ENCODE measurements at places on chromosomes 1 and 21.

DNA sequence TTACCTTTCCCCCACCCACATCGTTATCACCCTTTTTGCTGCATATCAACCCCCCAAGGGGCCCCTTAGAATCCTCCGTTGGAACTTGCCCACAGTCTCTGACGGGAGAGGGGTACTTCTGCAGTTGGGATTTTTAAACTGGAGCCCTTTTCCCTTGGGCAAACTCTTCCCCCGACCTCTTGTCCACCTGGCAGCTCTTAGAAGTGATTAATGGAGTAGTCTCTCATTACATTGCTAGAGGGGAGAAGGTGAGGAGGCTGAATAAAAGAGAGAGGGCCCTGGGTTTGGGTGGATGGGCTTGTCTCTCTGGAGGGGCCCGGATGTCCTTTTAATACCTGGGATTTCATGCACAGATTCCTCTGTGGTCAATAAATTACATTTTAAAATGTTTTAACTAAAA is 27.2 kb upstream of the TSPAN2 start:
- no peak for DNase-seq

DNA sequence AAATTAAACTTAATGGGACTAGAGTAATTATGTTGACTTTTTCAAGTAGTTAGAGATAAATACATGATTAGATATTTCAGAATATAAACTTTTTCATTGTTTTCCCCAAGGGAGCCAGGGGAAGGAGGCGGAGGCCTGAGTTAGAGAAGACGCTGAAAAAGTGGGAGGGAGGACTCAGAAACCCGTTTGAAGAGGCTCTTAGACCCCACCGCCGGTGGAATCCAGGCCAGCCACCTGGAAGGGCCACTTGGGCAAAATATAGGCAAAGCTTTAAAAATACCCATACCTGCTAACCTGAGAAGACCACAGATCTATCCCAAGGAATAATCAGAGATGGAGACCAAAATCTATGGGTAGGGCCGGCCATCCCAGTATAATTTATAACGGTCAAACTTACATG is 242.6 kb downstream of the PTPRU start:
- DNase-seq = no peak

DNA sequence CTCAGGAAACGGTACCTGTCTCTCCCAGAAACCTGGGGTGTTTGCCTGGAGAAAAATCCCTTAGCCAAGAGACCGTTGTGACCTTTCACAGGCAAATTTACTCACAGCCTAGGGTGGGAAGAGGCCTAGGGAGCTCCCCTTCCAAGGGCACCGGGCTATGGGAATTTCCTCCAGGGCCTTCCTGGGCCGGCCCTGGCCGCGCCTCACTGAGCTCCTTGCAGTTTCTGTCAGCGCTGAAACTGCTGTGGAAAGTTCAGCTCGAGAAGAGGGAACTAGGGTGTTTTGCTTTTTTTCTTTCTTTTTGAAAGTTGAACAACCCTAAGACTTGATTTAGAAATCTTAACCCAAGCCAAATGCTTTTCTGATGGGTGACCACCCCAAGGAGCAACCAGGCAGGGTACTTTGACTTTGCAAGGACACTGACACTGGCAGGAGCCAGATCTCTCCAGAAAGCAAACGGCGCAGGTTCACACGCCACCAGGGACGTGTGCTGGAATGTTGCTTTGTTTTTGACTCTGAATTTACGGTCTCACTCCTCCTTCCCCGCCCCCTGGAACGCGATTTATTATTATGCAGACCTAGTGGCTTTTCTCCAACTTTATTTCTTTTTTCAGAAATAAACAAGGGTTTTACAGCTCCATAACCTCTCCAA is 229.6 kb upstream of the JUN start:
- no peak for DNase-seq

- no peak for DNase-seq
Measured at GRCh38 chr1:193542690-193543089, 356.3 kb upstream of the B3GALT2 start.

DNA sequence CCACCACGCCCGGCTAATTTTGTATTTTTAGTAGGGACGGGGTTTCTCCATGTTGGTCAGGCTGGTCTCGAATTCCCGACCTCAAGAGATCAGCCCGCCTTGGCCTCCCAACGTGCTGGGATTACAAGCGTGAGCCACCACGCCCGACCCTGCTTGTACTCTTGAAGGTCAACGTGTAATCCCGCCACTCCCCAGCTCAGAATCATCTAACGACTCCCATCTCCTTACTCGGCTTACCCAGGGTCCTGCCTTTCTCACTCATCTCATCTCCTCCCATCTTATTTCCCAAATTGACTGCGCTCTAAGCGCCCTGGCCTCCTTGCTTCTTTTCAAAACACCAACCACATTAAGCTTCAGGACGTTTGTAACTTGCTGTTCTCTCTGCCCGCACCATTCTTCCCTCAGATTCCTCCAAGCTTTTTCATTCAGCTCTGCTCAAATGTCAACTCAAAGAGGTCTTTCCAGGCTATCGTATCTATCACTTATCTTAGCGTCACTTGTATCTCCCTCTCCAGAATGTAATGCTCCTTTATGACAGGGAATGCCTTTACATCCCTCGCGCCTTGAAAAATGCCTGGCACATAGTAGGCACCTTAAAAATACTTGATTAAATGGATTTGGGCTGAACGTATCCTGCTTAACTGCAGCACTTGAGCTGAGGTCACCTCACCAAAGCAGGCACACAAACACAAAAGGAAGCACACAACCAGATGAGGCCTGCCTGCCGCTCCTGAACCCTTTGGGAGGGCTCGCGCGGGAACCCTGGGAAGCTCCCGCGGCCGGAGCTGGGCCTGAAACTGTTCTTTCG is 1.4 kb upstream of the USP1 start:
- DNase-seq = no peak

DNA sequence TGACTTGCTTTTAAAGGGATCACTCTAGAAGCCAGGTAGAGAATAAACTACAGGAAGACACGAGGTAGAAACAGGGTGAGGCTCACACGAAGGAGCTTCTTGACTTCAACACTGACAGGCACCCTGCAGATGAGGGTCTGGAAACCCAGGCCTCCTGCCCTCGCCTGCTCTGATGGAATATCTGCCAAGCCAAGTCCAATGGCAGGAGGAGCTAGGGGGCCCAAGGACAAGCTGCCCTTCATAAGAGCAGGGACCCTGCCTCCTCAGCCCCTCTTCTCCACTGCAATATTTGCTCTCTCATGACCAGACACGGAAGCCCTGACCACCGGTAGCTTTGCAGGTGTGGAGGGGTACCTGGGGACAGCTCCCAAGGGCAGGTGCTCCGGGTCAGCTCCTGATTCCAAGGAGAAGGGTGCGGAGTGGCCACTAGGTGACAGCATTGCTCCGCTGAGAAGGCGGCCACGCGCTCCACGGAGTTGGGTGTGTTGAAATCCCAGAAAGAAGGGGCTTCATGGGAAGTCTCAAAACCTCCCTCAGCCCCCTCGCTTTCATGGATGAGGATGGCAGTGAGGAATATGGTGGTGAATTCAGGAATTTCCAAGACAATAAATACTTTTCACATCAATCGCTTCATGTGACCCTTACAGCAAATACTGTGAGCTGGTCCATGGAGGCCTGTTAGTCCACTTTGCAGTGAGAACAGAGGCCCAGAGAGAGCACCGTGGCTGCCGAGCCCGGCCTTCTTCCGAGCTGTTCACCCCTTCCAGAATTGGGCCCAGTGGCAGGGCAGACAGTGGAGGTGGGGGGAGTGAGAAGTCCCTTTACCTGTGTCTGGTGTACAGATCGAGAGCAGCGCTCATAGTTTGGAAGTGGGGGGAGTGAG is 33.2 kb upstream of the PAX7 start:
- DNase-seq = peak; percentile 38

GRCh38 chr1:5850503-5850902 is 141.7 kb downstream of the NPHP4 start:
- DNase-seq = no peak

DNA sequence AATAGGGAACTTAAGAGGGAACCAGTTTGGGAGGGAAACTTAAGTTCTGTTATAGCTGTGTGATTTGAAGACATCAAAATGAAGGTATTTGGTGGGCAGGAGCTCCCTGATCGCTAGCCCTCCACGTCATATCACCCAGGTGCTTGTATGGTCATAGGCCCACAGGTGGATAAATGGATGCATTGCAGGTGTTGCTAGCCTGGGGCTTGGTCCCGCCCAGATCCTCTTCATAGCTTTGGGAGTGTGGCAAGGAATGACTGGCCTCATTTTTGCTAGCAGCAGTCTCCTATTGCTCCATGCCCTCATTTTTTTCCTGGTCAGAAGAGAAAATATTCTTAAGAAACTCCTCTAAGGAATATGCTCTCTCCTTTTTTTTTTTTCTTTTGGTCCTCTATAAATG is 11.3 kb downstream of the GNPAT start:
- no peak for DNase-seq

- peak; percentile 46 for DNase-seq
Measured at GRCh38 chr1:12518931-12519692, 98.9 kb downstream of the DHRS3 start.

DNA sequence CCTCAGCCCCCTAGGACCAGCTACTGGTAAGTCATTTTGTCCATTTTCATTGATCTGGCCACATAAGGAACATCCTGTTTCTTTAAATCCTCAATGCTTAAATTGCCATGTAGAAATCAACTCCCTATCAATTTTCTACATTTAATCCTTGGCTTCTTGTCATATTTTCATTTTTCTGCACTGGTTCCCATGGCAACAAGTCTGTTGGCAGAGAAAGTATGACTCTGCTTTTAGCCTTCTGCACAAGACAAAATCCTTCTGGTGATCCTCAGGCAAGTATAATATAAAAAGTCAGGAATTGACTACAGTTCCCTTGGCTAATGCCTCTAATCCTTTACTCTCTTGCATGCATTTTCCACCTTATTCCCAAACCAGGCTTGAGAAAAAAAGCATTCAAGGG is 65.0 kb downstream of the LRRC40 start:
- DNase-seq = no peak

DNA sequence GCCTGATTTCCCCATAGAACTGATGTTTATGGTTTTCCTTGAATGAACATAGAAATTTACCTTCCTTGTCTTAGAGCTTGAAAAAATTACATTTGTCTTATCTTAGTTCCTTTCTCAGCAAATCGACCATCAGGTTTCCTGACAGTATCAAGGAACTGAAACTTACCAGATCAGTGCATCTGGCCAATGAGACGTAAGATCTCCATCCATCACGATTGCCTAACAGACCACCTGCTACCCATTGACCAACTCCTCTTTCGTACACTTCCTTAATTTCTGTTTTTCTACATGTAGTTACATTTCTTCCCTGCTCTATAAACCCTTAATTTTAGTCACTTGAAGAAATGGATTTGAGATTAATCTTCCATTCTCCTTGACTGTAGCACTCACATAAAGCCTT is 57.4 kb upstream of the TMPRSS15 start:
- no peak for DNase-seq

DNA sequence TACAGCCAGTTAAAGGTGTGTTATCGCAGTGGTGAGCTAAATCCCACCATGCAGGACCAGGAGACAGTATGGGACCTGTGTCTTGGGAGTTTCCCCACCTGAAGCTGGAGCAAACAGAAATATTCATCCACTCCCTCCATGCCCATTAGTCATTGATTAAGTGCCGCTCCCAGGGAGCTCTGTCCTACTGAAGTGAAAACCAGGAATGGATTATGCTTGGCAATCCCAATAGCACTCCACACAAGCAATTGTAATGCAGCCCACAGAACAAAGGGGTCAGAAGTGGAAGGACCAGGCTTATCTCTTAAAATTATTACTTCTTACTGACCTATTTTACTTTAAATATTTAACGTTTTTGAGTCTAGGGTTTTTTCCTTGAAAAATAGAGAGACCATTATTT is 1005.4 kb downstream of the ADGRL2 start:
- no peak for DNase-seq

GRCh38 chr1:59159557-59160203 is 137.2 kb upstream of the FGGY start:
- no peak for DNase-seq

All from activated T-cell treated with anti-CD3 and anti-CD28 coated beads for 24 hours (primary cell).